ENCODE measurements at places on chromosomes 1 and 21. TPM values are rescaled to one million over a fixed set of nuclear protein-coding genes. Genes with fewer than 3 reads are reported as not detected.
A peak's percentile ranks its signal among the peaks of the same experiment; 100 is the strongest.

DNA sequence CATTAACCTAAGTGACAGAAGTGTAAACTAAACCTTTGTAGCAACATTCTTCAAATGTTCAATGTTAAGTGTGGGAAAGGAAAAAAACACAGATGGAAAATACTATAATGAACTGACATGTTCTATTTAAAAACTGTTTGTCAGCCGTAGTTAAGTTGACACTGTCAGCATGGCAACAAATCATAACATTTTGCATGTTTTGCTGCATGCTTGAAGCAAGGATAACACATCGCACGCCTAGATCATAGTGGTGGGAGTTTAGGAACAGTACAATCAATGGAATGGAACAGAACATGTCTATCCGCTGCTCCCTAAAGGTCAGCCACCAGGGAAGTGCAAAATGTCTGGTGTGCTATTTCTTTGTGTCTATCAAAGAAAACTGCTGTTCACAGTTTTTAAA lies 62.5 kb upstream of the ESRRG start:
- DNase-seq, result no peak

- no peak for DNase-seq
Measured at GRCh38 chr1:85316321-85316720, 39.9 kb upstream of the BCL10 start.

- no peak for DNase-seq
Measured at GRCh38 chr1:38818175-38818976, 41.2 kb downstream of the RRAGC start.

DNA sequence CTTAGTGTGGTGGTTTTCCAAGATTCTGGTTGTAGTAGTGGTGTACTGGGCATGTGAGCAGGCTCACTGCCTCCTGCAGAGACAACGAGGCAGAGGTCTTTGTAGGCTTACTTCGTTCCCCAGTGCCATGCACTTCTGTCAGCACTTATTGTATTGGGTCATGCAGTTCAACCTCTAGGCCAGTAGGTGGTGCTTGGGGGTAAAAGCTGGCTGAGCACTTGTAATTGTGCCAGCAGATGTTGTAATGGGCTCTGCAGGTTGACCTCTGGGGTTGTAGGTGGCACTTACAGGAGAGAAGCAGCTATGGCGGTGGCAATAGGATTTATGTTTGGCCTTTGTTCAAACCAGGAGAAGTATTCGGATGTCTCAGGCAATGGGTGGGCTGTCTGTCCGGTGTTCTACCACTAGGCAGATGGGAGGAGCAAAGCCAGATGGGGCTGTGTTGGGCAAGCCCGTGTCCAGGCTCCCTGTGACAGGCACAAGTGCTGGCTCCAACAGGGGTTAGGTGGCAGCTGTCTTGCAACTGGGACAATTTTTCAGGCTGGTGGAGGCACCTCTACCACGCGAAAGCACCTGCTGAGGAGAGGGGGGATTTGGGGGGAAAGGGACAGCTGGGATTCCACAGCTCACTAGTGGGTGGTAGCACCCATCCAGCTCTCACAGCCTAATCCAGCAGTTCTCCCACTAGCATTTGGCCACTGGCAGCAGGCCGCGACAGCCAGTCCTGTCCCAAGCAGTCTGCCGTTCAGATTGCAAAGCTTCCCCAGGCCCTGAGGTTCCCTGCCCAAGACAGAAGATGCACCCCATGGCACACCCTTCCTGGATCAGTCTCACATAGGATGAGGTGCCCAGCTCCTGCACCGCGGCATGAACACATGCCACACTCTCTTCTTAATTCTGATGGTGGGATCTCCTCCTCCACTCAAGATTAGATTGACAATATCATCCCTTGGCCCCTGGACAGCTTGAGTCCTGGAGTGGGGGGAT lies 274.5 kb downstream of the CTH start:
- peak; percentile 41 for DNase-seq

DNA sequence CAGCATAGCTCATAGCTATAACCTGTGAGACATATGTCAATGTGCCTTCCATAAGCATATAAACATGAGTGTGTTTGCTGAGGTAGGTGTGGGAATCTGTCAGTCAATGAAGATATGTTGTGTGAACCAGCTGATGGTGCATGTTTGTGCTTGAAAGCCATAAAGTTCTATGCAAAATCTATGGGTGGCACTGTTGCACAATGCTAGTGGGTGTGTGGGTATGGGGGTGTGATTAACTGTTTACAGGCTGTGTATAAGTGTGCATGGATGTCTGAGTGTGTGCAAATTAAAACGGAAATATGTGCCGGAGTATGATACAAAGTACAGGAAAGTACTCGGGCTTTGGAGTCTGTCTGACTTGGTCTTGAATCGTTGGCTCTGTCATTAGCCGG lies 1.0 kb upstream of the ATP2B4 start:
- no peak for DNase-seq

DNA sequence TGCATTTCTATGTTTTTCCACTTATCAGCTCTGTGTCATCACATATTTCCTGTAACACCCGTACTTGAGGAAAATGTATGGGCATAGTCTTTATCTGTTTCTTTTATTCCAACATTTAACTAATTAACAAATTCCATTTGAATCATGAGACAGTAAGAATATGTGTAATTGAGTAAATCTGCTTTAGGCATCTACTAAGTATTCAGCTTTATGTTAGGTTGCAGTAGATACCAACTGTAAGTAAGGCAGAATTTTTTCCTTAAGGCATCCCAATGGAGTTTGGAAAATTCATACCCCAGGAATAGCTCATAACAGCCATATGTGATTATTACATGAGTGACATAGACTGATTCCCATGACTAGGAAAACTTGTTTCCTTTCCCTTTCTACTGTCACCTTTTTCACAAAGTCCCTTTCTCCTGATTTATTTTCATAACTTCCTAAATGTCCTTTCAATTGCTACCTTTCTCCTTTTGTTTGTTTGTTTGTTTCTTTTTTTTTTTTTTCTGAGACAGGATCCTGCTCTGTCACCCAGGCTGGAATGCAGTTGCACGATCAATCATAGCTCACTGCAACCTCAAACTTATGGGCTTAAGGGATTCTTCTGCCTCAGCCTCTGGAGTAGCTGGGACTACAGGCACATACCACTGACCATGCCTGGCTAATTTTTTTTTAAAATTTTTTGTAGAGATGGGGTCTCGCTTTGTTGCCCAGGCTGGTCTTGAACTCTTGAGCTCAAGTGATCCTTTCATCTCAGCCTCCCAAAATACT lies 59.8 kb upstream of the CACYBP start:
- DNase-seq, result no peak

- DNase-seq, result peak; percentile 6
Measured at GRCh38 chr1:62989497-62989896, 205.6 kb downstream of the ATG4C start.

GRCh38 chr21:45019076-45019886 lies 55.1 kb upstream of the ADARB1 start:
- DNase-seq, result no peak

- no peak for DNase-seq
Measured at GRCh38 chr1:118084400-118084799, 100.6 kb downstream of the SPAG17 start.

GRCh38 chr1:55059302-55060132 lies 20.2 kb downstream of the PCSK9 start:
- DNase-seq, result no peak

GRCh38 chr1:197374428-197374827 lies 106.4 kb downstream of the CRB1 start:
- DNase-seq, result no peak

GRCh38 chr1:154607106-154607608 lies 829 bp downstream of the ADAR start:
- no peak for DNase-seq

DNA sequence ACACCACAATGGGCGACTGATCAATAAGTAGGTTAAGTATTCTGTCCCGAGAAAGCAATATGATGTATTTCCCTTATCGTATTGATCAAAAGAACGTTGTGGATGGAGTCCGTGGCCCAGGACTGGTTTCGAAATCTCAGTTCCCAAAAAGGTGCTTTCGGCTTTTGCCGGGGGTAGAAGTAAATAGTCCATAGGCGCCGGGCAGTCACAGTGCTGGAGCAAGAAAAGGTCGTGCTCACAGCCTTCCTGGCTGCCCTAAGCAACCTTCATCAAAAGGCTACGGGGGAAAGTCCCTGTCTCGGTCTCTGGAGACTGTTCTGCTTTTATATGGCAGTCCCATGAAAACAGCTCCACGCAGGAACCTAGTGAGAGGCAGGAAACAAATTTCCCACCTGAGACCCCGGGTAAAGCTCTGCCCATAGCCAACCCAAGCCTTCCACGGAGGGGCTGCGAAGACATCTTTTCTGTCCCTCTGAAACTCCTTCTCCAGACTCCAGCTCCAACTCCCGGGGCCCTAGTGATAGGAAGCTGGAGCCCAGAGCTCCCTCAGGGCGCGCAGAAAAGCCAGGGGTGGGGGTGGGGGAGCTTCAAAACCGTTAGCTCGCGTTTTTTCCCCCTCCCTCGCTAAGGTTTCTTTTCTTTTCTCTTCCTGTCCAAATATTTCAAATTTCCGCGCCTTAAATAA lies 7.0 kb downstream of the CDKN2C start:
- DNase-seq, result no peak

DNA sequence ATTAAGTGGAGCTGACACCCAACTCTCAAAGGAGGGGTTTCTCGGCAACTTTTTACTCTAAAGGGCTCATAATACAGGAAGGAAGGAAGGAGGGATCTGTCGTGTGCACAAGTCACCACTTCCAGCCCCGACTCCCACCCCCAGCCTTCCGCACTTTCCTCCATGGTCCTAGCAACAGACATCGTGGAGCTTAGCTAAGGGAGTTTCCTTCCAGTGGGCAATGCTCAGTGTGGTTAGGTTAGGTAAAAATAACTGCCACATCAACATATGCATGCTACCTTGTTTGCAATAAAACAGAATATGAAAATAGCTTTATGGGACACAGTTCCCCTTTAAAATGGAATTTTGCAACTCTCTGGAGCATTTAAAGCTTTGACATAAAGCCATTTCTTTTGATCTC lies 35.2 kb downstream of the KANK4 start:
- no peak for DNase-seq

GRCh38 chr1:94949681-94950661 lies 23.1 kb upstream of the CNN3 start:
- no peak for DNase-seq

- no peak for DNase-seq
Measured at GRCh38 chr21:29829564-29830275, 110.1 kb downstream of the GRIK1 start.

DNA sequence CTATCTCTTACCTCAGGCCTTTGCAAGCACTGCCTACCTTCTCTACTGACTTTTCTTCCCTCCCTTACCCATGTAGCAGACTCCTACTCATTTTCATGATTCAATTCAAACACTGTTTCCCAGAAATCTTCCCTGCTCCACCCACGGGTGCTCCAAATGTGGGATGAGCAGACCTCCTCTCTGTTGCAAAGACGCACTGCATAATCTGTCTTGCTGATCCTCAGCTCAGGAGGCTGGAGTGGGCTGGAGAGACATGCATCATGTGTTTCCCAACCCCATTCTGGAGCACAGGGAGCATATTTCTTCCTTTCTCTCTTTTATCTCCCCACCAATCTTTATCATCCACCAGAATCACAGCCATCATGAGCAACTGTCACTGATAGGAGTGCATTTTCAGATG lies 459.9 kb upstream of the NFIA start:
- DNase-seq, result no peak

- DNase-seq, result no peak
Measured at GRCh38 chr1:209416716-209417115, 166.8 kb upstream of the CAMK1G start.

DNA sequence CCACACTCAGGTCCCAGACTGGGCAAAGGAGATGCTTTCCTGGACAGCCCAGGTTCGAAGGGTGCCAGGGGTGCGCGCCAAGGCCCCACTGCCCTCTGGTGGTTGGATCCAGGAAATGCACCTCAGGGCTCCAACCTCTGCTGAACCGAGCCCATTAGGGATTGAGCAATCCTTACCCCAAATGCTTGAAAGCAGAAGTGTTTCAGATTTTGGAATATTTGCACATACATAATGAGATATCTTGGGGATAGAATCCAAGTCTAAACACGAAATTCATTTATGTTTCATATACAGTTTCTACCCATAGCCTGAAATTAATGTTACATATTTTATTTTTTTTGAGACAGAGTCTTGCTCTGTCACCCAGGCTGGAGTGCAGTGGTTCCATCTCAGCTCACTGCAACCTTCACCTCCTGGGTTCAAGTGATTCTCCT lies 57.4 kb downstream of the SLC9A1 start:
- DNase-seq, result peak; percentile 45

- no peak for DNase-seq
Measured at GRCh38 chr1:231557898-231558707, 29.6 kb downstream of the TSNAX start.

- no peak for DNase-seq
Measured at GRCh38 chr1:55640708-55641473, 425.7 kb upstream of the USP24 start.

GRCh38 chr1:110125810-110126209 lies 13.6 kb downstream of the UBL4B start:
- DNase-seq, result no peak

DNA sequence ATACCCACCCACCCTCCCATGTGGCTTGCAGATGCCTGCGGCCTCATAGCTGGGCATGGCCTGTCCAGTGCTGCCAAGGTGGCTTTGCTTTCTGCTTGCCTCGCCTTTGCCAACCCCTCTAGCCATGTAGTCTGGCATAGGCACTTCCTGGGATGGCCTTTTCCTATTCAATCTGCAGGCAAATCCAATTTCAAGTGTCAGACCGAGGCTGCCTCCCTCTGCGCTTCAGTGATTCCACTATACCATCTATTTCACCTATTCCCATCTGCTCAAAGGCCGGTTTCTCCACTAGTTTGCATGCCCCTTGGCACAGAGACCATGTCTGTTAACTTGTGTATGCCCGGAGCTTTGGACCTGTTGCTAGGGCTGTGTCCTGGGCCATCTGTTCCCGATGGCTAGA lies 3.8 kb upstream of the ZBTB21 start:
- DNase-seq, result no peak

GRCh38 chr1:2349806-2350205 lies 41.5 kb downstream of the MORN1 start:
- no peak for DNase-seq

The LCE2A gene
- total RNA-seq, result not detected

The ERG gene
- total RNA-seq, result 0.17 TPM

The FAM229A gene
- total RNA-seq, result 16.1 TPM

The E2F2 gene
- total RNA-seq, result 16.3 TPM

The LIPI gene
- total RNA-seq, result not detected

The CA6 gene
- not detected for total RNA-seq

The OR6K2 gene
- total RNA-seq, result not detected
